ENCODE measurements at places on chromosomes 5 and 9.

DNA sequence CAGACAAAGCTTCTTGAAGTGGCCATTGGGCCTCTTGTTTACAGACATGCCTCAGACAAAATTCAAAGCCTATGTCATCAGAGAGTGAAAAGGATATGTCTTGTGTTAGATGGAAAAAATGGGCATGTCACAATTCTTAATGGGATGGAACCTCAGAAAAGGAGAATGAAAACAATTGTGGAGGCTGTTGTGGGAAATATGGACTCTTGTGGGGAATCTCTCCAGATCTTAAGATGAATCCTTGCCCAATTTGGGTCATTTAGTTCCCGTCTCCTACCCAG, 19.5 kb downstream of the SLC22A5 start:
- DNase-seq = no peak

DNA sequence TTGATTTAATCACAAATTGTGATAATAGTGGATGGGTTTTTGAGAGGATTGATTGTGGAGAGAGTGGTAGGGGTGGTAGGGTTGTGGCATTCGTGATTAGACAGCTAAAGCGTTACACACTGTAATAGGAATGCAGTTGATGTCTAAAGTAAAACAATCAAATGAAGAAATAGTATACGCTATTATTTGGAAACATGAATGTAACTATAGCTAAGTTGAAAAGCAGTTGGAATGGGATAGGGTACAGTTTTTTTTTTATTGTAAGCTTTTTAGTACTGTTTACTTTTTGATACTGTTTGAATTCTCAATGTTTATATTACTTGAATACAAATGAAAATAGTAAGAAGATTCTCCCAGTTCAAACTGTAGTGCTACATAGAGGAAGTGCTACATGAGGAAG, 51.8 kb downstream of the RANBP17 start:
- DNase-seq = no peak

GRCh38 chr9:136856541-136857141, 4.5 kb downstream of the MAMDC4 start:
- no peak for DNase-seq

GRCh38 chr9:132744881-132745755, 74.9 kb downstream of the GTF3C4 start:
- DNase-seq = no peak

- DNase-seq = no peak
These were observed 44.0 kb downstream of the IRF1 start for GRCh38 chr5:132446621-132447020.

- DNase-seq = no peak
These were observed 39.1 kb downstream of the TPD52L3 start for GRCh38 chr9:6367128-6367890.

DNA sequence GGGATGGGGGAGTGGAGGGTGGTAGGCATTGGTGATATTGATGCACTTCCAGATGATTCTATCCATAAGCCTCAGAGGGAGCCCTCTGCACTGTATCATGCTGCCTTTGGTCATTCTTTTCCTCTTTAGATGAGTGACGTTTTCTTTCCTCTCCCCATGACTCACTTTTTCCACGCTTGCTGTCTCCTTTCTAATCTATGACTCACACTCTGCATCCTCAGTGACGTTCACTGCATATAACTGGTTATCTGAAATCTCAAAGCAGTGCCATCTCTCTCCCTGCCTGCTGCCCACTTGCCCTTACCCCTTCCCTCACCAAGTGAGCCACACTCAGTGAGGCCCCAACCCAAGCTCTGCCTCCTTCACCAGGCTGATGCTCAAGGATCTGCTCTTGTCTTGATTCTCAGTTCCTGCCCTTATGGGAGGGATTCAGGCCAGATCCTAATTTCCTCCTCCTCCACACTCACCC, 31.6 kb downstream of the PTGS1 start:
- no peak for DNase-seq

DNA sequence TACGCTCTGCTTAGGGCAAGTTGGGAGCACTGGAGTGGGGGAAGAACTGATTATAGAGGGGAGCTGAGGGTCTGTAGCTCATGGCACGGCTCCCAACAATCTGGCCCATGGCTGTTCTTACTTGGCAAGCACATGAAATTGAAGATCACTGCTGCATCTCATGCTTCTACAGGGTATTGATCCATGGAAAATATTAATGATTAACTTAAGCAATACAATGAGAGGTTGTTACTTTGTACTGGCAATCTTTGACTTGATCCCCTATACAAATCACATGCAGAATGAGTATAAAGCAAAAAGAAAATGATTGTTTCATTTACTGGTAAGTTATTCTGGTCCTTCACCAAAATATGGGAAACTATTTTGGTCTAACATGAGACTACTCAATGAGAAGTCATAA, 481.1 kb downstream of the PDE4D start:
- DNase-seq = no peak

DNA sequence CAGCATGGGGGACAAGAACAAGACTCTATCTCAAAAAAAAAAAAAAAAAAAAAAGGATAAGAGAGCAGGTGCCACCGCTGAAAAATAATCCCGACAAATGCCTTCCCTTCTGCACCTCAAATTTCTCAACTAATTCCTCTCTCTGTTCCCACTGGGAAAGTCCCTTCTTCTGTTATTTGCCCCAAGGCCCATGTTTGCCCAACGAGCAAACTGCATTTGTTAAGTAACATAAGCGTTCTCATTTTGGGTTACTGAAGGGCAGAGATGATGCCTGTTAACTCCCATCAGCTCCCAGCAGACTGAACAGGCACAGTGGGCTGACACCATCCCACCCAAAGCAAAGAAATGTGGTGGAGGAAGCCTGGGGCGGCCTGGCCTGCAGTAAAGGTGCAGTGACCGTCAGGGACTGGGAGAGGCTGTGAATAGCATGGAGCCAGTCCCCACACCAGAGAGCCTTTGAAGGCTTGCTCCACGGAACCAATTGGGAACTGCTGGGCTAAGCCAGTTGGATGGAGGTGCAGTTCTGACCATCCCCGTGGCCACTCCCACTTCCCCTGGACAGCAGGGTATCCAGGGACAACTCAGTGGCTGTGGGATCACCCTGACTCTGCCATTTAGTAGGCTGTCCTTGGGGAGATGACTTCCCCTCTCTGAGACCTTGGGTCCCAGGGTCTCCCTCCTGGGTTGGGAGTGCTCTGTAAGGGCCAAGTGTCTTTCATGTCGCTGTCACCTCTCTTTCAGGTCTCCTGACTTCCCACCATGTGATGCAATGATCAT, 149.7 kb upstream of the IER5L start:
- no peak for DNase-seq

GRCh38 chr5:41903382-41903891, 707 bp upstream of the RIMOC1 start:
- DNase-seq = no peak

GRCh38 chr9:121207371-121207940, 5.8 kb upstream of the RAB14 start:
- no peak for DNase-seq

- no peak for DNase-seq
These were observed 12.1 kb upstream of the POC5 start for GRCh38 chr5:75729321-75729720.

DNA sequence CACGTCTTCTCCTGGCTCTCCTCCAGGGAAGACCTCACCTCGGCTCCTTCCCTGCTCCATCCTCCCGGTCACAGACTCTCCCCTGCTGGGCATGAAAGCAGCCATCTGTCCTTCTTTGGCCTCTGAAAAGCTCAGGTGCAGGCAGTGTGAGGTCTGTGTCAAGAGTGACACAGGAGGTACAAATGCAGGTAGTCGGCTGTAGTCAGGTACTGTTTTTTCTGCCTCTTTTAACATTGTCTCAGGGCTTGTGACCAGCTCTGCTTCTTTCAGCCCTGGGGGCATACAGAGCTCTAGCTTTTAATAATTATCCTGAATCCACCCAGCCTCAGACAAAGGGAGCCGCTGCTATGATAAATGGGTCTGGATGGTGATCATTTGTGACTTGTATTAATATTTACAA, 46.4 kb downstream of the C5orf15 start:
- no peak for DNase-seq

DNA sequence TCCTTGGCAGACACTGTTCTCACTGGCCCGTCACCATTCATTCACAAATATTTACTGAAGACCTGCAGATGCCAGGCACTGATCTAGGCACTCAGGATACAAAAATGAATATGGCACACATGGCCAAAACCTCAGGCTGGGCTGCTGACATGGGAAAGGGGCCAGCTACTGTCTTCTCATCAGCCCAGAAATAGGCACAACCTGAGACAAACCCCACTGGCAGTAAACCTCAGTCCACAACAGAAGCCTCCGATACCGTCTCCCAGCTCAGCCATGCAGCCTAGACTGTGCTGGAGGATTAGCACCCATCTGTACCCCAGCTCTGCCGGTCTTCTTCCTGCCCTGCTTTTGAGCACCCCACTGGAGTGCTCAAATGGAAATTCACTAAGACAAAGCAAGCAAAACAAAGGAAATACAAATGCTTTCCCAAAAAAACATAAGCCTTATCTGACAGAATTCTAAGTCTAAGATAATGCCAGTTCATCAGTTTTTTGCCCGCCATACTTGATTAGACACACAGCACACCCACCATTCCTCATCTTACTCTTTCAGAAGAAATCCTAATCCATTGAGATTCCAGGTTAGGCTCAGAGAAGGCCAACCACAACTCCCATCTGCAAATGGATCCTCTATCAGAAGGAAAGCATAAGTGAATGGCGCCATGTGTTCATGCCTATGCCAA, 8.2 kb downstream of the P4HA2 start:
- DNase-seq = no peak

DNA sequence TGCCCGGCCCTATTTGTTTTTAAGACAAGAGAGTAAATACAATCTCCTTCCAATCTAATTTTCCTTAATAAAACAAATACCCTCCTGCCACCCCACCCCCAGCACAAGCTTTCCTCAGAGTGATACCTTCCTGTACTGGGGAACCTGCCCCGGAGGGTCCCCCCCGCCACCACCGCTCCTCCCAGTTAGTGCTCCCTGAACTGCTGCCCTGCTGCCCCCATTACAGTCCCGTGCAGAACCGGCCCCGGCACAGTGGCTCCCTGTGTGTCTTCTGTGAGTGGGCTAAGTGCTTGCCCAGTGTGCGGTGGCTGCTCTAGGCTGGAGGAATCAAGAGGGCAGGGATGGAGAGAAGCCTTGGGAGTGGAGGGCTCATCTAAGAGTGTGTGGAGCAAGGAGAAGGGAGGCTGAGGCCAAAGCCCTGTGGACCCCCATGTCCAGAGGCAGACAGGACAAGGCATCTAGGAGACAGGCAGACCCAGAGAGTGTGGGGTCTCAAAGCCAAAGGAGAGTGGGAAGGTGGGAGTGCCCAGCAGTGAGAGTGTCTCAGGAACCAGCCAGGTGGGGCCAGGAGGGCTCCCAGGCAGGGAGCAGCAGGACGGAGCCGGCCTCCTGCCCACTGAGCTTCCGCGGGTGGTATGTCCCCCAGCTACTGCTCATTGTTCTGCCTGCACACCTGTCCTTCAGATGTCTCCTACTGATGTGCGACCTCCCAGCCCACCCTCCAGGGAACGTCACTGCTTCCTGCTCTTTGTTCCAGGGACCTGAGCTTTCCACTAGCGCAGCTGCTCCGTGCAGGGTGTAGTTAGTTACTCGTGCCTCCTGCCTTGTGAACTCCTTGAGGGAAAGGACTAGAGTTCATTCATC, 129.0 kb downstream of the DAB2IP start:
- DNase-seq = no peak

GRCh38 chr5:24525414-24525813, 119.4 kb downstream of the CDH10 start:
- DNase-seq = no peak

DNA sequence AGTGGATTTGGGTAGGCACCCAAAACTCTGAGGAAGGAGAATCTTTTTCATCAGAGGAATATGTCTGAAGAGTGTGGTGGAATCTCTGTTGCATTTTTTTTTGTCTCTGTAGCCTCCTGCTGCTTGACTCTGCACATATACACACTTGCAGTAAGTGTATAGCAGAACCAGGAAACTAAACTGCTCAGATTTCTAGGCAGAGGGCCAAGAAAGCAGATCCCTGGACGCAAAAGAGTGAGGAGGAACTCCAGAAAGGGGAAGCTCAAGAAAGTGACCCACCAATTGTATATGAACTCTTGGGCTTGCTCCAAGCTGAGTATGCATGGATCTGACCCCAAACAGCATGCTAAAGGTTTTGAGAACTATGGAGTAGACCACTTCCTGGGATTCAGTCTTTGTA, 181.8 kb downstream of the GADD45G start:
- no peak for DNase-seq

DNA sequence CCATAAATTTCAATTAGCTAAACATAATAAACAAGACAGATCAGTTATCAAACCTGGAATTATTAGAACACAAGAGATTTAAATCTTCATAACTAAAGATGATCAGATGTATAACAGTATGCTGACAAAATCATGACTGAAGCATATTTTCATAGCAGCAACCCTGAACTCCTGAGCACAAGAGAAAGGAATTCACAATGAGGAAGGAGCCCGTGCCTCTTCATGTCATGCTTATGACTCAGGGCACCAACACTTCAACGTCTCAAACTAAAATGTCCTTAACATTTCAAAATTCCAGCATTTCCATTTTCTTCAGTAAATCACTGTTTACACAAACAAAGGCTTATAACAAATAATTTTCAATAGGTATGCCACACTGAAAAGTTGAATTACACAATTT, 6.7 kb downstream of the AP3B1 start:
- DNase-seq = peak; percentile 2

GRCh38 chr5:108730617-108731340, 16.9 kb upstream of the FER start:
- DNase-seq = no peak

DNA sequence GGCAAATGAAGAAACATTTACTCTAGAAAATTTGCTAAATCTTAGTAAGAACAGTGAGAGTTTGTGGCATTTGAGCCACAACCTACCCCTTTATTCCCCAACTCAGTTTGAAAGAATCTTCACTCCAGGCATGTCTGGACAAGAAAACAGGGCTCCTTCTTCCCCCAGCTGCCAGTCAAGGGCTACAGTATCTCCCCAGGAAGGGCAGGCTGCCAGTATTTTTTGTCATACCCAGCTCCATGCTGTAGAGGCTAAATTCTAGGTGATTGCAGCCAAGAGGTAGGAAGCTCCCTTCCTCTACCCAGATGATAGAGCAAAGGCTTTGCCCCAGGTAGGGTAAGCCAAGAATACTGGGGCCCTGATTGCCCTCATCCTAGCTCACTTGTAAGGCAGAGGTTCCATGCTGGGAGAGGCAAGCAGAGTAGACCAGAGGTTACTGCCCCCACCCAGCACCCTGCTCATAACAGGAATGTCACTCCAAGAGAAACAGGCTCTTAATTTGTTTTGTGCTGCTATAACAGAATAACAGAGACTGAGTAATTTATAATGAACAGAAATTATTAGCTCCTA, 20.0 kb upstream of the GRPEL2 start:
- no peak for DNase-seq

GRCh38 chr5:94545870-94546625, 72.4 kb downstream of the KIAA0825 start:
- DNase-seq = no peak

GRCh38 chr5:65925601-65926275, 637 bp upstream of the ERBIN start:
- peak; percentile 87 for DNase-seq

- DNase-seq = no peak
These were observed 102.7 kb upstream of the CD180 start for GRCh38 chr5:67299231-67299735.

Measured in CD4-positive, alpha-beta T cell treated with Interleukin-1 beta for 1 hour (primary cell).